ENCODE measurements at places on chromosomes 11 and 22.
A peak's percentile ranks its signal among the peaks of the same experiment; 100 is the strongest.

- DNase-seq: no peak
Measured at GRCh38 chr11:31987118-31988005, 103.5 kb upstream of the RCN1 start.

GRCh38 chr11:1750481-1750839, at the start of gene IFITM10:
TSS of gene IFITM10 (minus strand) at chr11:1750595. CDS start at chr11:1750442, 153 bp downstream.
- no peak for DNase-seq

DNA sequence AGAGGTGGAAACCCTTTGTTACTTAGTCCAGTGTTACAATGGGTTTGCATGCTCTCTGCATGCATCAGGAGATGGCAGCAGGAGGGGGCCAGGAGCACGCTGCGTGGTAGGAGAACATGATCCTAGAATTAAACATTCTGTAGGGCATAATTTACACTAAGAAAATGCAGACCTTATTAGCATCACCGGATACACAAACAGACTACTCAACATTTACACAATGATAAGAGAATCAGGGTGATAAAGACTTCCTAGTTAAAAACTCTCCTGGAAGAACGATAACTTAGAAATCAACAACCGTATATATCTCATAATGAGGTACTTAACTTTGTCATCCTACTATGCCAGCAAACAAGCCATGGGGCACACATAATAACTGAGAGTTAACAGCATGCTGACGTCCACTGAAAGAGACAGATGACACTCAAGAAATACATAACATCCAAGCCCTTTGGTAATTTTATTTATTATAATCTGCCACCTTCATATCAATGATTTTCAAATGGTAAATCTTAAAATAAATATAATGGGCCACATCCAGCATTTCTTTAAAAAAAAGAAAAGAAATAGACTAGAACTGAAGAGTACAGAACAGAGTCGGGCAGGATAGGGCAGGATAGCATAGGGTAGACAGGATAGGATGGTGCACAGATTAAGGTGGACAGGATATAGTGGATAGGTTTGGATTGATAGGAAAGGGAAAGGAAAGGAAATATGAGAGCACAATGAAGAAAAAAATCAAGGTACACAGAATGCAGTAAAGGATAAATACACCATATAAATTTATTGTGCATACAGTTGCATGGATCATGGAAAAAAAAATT, 27.5 kb downstream of the CADM1 start:
- no peak for DNase-seq

- DNase-seq: no peak
Measured at GRCh38 chr11:10908215-10908951, 50.5 kb upstream of the ZBED5 start.

DNA sequence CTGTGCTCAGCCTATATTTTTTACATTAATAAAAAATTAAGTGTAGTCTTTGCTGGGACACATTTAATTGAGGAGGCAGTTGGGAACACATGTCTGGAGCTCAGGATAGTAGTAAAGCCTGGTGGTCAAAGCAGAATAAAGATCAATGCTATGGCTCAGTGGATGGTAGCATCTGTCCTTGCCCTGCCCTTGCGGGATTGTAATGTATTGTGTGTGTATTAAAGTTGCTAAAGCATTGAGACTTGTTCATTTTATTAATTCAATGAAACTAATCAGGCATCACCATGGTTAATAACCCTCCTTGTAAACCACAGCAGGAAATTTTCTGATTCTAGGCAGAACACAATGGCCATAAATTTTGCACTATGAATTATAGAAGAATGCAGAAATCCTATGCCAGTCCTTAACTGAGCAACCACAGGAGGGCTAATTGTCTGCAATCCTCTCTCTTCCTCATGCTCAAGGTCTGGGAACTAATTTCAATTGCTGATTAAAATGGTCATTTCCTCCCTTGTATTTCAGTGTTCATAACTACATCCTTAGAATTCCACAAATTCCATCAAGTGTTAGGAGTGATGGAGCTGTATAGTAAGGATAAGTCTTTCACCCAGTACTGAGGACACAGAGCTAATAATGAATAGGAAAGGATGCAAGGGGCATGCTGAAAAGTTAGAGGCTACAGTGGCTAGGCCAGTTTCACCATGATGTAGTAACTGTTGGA, 403.2 kb upstream of the DDI1 start:
- no peak for DNase-seq

GRCh38 chr11:80958361-80958760, 1517.5 kb upstream of the TENM4 start:
- DNase-seq: no peak

GRCh38 chr11:94728541-94728940, 39.6 kb upstream of the AMOTL1 start:
- DNase-seq: no peak

DNA sequence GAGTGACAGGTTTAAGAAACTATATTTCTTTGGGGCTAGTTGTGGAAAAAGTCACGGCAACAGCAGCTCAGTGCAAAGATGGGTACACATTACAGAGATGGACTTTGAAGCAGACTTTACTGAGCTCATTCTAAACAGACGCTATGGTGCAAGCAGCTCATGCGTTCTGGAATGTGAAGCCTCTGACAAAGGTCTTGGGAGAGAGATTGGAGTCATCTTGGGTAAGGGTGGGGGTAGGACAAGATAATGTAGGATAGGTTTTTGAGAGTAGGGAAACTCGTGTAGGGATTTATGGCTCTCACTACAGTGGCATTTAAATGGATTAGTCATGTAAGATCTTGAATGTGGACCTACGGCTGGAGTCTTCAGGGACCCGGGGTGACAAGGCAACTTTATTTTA, 36.2 kb upstream of the CLMP start:
- DNase-seq: no peak

DNA sequence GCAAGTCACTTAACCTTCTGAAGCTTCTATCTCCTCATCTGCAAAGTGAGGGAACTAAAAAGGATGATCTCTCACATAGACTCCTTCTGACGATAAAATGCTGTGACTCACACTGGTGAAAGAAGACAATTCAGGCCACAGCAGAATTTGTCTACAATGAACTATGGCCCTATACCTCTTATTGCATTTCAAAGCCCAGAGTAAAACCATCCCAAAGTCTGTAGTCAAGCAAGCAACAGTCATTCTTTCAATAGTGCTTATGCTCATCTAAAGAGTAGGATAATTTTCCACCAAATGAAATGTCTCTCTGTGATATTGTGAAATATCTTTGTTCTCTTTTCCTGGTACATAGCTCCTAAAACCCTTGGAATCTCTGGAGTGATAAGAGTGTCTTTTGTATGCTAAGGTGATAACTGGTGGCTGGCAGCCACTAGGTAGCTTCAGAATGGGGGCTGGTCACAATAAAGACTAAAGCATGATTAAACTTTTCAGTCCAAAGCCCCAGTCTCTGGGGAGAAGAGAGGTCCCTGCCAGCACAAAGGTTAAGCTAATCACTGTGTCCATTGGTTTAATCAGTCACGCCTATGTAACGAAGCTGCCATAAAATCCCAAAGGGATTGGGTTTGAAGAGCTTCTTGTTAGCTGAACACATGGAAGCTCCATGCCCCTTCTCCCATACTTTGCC, 30.8 kb downstream of the SYTL2 start:
- DNase-seq: no peak

GRCh38 chr22:38314933-38315822, 2.1 kb downstream of the CSNK1E start:
- DNase-seq: no peak

GRCh38 chr11:130592056-130592455, 143.6 kb downstream of the ADAMTS15 start:
- DNase-seq: no peak

GRCh38 chr11:95432714-95433503, 201.9 kb upstream of the SESN3 start:
- DNase-seq: no peak

GRCh38 chr11:77436506-77436905, 37.4 kb downstream of the PAK1 start:
- DNase-seq: no peak

- no peak for DNase-seq
Measured at GRCh38 chr11:905952-906351, 4.7 kb downstream of the CHID1 start.

DNA sequence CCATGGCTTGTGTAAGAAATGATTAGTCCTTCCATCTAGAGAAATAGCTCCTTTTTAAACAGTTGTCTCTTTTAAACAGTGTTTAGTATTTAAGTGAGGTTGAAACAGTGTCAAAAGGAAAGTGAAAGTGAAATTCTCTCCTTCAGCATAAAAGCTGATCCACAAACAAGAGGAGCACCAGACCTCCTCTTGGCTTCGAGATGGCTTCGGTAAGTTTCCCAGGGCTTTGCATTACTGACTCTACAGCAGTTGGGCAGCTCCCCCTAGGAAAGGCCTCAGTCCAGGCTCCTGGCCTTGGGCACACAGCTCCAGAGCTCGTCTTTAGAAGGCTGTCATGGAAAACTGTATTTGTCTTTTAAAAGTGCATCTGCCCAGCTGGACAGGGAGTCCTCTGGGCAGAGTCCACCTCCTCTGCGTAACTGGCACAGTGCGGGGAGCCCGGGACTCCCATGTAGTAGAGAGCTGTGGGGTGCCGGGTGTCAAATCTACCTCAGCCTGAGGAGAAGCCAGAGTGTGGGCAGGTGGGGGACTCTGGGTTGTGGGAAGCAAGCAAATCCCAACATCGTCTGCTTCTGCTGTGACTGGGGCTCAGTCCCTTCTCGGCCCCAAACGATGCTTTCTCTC, at the start of gene PLAAT4:
Gene PLAAT4, plus strand, starts transcription at position 140 of the 624 bp plus-strand sequence. Its CDS starts 61 bp downstream, at position 201.
- no peak for DNase-seq

GRCh38 chr22:23779083-23779482, 6.4 kb downstream of the MMP11 start:
- DNase-seq: no peak

- peak; percentile 69 for DNase-seq
Measured at GRCh38 chr11:123261345-123262106, 66.5 kb upstream of the CLMP start.

- DNase-seq: peak; percentile 51
Measured at GRCh38 chr11:17352950-17353820, 1.6 kb downstream of the NCR3LG1 start.

- DNase-seq: no peak
Measured at GRCh38 chr11:107249054-107249453, 208.6 kb downstream of the CWF19L2 start.

DNA sequence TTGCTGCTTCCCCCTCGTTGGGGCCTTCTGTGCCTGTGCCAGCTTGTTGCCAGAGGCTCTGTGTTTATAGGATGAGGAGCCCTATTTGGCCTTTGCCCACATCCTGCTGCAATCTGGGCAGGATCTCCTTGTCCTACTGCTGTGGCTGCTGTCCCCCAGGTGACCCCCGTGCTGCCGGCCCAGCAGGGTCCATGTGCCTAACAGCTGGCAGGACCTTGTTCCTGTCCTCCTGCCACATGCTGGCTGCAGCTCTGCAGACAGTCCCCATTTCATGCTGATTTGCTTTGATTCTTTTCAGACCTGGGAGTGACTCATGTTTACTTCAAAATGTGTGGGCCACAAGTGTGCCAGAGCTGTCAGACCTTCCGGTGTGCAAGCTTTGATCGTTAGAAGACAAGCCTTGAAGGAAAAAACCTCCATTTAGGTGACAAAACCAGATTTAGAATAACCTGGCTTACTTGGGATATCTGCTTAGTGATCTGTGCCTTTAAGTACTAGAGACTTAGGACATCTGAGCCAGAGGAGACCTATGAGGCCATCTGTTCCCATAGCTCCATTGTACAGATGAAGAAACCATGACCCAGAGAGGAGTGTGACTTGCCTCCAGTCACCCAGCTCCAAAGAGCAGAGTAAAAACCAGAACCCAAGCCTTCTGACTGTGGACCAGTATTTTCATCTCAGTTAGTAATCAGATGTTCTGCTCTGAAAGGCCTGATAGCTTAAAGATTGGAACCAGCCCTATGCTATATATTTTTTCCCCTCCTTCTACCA, 11.1 kb downstream of the NAV2 start:
- DNase-seq: no peak

DNA sequence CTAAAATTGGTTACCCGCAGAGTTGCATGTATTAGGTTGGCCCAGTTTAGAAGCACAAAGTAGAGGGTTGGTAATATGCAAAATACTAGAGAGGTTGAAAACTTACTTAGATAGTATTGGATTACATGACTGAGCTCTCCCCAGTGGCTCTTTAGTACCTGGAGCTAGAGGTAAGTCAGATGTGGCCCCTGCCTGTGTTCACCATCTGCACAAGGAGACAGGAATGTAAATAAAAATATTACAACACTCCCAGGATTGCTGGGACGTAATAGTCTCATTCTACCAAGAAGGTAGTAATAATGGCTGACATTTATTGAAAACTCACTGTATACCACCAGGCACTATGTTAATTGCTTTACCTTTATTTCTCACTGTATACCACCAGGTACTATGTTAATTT, 129.6 kb downstream of the SLC17A6 start:
- DNase-seq: no peak

DNA sequence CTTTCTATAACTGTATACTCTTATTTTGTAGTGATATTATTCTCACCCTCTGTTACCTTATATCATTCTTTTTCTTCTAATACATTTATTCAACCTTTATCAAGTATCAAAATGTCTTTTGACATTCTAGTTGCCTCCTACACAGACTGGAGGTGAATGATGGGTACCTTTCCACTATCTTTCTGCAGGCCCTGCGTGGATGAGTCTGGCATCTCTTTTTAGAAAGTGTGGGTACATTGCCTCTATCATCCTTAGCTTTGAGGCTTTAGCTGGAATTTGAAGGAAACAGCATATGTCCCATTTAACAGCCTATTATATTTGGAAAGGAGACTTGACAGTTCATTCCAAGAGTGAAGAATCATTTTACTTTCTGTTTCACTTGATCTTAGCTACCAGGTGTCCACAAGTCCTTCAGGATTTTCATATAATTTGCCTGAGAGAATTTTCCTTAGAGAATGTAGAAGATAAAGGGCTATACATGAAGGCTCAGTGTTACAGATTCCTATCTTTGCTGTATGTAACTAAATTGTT, 192.0 kb downstream of the CWF19L2 start:
- no peak for DNase-seq

DNA sequence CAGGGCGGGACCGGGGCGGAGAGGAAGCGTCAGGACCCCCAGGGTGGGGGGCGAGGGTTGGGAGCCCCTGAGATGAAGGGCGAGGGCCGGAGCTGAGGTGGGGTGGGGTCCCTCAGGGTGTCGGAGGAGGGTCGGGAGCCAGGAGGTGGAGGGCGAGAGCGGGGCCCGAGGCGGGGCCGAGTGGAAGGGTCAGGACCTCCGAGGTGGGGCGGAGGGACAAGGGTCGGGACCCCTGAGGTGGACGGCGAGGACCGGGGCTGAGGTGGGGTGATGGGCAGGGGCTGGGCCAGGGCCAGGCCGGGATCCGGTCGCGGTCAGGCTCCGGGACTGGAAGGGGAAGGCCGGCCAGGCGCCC, 409 bp downstream of the SMC1B start:
- no peak for DNase-seq

GRCh38 chr22:35601743-35602615, 15.2 kb downstream of the MB start:
- no peak for DNase-seq

GRCh38 chr22:22855617-22856308, 31.9 kb upstream of the IGLL5 start:
- DNase-seq: no peak

Data from right renal pelvis (tissue), 4 donors.